ENCODE measurements at places on chromosomes 7 and 10.

GRCh38 chr10:84088626-84089025 is 50.7 kb upstream of the GHITM start:
- DNase-seq: no peak

DNA sequence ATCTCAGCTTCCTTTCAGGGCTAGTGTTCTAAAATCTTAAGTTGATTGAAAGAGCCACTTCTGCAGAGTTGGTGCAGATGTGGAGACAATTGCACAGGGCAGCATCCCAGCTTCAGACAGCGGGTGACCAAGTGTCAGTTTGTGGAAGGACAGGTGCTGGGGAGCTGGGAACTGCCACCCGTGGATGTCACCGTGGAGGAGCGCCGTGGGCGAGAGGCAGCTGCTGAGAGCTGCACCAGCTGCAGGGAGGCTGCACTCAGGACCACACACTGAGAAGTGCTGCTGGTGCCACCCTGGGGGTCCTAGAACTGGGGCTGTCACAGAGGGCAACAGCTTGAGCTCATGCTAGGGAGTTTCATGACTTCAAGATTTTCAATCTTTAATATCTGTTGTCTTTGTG is 543.0 kb upstream of the FZD8 start:
- no peak for DNase-seq

DNA sequence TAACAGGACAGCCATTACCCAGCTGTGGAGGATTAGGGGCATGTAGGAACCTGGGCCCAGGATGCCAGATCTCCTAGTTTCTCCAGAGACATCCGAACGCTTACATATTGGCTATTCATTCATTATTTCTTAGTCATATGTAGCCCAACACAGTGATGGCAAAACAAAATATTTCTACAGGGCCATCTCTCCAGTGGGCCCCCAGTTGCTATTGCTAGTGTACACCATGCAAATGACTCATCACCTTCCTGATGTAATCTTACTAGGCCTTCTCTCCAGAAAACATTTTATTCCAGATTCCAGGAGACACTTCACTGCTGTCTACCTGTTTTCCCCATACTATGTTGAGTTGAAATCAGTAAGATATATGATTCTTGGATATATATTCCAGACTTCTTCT is 201.7 kb downstream of the PLXDC2 start:
- no peak for DNase-seq

GRCh38 chr10:94225589-94225988 is 137.2 kb downstream of the NOC3L start:
- DNase-seq: no peak
